ENCODE measurements at places on chromosomes 7 and 10. TPM values are rescaled to one million over a fixed set of nuclear protein-coding genes. Genes with fewer than 3 reads are reported as not detected.

The PROSER2 gene
- total RNA-seq, result not detected

The ASAH2B gene
- 5.1 TPM for total RNA-seq

The HOXA9 gene
- total RNA-seq, result 68.1 TPM

The CUZD1 gene
- total RNA-seq, result 0.58 TPM

The ENO4 gene
- total RNA-seq, result not detected

The GLI3 gene
- total RNA-seq, result 7.0 TPM

The GPR26 gene
- total RNA-seq, result not detected

The ZPBP gene
- total RNA-seq, result not detected

The IFIT1 gene
- total RNA-seq, result 12.1 TPM

The INSYN2A gene
- not detected for total RNA-seq

GRCh38 chr7:34107276-34107675 is 201.9 kb downstream of the BMPER start:
- DNase-seq, result no peak

DNA sequence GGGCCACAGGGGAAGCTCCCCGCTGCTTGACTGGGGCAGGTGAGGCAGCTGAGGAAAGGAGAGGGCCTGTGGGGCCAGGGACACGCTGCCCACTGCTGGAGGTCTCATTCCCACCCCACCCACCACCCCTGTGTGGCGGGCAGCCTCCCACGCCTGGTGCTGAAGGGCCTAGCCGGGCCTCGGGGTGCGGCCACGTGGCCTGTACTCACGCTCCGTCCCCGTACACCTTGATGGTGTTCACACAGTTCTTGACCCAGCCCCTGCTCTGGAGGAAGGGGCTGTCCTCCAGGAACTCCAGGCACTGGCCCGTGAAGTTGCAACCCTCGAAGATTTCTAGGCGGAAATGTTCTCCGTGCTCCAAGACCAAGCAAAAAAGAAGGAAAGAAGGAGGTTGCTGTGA is 4.0 kb downstream of the CRYGN start:
- DNase-seq, result no peak

DNA sequence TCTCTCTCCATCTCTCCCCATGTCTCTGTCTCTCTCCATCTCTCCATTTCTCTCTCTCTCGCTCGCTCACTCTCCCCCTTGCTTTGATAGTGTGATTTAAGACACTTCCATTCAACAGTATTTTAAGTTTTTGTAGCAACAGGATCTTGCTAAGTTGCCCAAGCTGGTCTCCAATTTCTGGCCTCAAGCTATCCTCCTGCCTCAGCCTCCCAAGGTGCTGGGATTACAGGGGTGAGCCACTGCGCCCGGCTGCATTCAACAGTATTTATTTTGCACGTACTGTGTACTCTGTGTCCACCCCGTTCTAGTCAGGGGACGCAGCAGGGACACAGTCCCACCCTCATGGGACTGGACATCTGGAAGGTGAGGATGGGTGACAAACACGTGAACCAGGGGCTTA is 14.4 kb upstream of the PDGFA start:
- no peak for DNase-seq

GRCh38 chr10:119326167-119326566 is 118.8 kb downstream of the GRK5 start:
- no peak for DNase-seq

DNA sequence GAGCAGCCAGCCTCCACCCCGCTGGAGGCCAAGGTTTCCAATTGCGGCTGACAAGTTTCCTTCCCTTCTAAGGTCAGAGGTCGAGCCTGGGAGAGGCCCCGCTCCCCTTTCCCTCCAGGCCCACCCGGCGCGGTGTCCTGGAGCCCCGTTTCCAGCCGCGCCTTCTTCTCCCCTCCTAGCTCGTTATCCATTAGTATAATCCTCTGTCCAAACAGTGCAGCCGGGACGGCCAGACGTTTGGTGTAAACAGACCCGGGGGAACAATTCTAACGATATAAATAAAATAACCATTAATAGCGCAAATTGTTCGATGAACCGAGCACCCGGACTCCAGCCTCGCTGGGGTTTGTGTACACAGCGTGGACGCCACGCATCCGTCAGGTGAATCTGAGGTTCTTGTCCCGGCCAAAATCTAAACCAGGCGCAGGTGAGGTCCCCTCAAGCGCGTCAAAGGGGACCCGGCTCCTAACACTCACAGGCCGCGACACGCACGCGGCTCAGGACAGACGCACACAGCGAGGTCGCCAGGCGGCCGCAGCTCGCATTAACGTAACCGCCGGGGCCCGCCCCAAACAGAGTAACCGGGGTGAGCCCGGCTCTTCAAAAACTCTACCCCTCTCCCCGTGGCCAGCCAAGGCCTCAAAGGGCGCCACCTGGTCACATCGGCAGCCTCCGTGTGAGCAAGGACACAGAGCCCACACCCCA is 10.8 kb upstream of the NKX2-3 start:
- peak; percentile 32 for DNase-seq

DNA sequence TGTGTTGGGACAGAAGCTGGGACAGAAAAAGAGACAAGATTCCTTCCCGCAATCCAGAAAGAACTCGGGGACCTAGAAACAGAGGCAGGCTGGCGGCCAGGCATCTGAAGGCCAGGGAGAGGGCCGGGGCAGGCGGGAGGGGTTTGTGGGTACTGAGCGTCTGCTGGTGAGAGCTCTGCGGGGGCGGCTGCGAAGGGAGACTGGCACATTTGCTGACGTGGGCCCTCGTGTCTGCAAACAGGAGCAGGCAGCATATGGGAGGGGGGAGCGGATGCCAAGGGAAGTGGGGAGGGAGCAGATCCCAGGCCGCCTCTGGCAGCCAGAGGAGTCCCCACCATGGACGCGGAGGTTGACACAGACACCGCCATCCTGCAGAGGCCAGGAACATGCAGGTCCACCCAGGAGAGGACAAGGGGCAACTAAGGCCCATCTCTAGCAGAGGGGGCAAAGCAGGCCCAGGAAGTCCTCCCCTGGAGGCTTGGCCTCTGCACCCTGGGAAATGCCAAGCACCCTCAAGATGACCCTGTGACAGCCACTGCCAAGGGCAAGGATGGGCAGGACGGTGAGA is 32.2 kb downstream of the KCNH2 start:
- peak; percentile 91 for DNase-seq

DNA sequence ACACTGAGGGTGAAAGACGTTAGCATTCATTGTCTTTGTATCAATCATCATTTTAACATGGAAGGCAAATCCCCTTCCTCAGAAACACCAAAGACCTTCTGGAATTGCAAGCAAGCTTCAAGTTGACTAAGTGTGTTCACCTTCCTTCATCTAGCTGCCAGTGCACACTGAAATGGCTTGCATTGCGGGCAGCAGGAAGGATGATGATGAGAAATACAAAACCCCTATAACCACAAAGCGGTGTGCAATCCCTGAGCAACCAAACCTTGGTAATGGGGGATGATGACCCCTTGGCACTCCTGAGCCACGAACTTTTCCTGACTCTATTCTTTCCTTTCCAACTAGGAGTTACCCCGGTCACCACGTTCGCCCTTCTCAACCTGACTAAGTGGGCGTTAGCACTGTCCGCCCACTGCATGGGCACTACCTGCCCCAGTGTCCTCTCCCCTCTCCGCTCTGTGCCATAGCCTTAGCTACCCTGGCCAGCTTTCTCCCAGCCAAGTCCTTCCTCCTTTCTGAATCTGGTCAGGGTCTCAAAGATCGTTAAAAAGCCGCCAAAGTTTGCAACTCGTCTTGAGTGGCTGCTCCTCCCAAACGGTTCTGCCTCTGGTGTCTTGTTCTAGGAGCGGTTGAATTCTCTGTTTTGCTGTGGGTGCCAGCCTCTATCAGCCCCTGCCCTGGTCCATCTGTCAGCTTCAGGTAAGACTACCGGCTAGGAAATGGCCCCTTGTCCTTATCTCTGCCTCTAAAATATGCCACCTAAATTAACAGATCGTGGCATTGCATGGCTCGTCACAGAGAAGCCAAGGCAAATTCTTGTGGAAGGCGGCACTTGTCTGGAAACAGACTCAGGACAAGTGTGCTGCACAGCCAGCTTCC is 586 bp upstream of the AOC1 start:
- DNase-seq, result no peak

- no peak for DNase-seq
Observed at GRCh38 chr7:150648353-150649079, 16.3 kb upstream of the GIMAP6 start.

- DNase-seq, result no peak
Observed at GRCh38 chr10:56496186-56496486, 135.1 kb upstream of the ZWINT start.

- DNase-seq, result no peak
Observed at GRCh38 chr10:100158044-100158805, 27.6 kb downstream of the ERLIN1 start.

DNA sequence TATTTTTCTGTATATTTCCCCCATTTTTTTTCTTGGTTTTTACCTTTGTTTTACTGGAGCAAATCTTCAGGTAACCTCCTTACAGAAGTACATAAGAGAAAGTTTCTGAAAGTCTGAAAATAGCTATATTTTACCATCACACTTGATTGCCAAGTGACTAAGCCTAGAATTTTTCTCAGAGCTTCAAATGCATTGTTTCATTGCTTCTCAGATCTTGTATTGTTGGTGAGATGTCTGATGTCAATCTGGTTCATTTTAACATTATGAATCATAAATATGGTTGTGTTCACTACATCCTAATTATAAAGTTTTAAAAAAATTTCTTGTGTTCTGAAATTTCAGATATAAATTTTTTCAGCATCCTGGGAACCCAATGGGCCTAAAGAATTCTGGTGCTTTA is 228.2 kb downstream of the AHR start:
- no peak for DNase-seq

DNA sequence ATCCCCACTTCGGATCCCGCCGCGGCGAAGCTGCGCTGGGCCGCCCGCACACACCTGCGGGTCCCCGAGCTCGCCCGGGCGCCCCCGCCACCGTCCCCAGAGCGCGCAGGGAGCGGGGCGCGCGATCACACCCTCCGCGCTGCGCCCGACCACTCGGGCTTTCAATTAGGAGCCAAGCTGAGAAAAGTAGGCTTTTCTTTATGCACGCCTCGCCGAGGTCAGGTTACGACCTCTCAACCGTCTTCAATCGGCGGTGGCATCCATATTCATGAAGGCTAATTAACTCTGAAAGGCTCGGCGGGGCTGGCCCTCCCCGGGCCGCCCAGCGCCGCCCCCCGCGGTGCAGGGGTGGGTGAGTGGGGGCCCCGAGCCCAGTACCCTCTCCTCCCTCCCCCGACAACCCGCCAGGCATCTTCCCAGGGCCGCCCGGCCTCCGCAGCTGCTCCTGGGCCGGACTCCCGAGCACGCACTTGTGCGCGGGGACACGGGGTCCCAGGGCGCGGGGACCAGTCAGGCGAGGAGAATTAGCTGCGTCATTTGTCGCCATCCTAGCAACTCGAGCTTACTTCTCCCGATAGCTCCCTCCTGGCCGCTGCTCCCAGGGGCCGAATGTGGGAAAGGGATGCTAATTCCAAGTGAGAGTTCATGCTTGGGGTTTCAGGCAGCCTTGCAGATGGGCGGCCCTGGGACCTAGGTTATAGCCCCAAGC is 155.5 kb upstream of the LYZL2 start:
- peak; percentile 68 for DNase-seq

- no peak for DNase-seq
Observed at GRCh38 chr7:50293509-50294179, 10.9 kb upstream of the IKZF1 start.

GRCh38 chr7:4837041-4837802 is 24.6 kb downstream of the PAPOLB start:
- no peak for DNase-seq

- DNase-seq, result no peak
Observed at GRCh38 chr7:156842317-156842716, 50.7 kb downstream of the LMBR1 start.

GRCh38 chr7:133958822-133959221 is 168.3 kb upstream of the LRGUK start:
- DNase-seq, result no peak

DNA sequence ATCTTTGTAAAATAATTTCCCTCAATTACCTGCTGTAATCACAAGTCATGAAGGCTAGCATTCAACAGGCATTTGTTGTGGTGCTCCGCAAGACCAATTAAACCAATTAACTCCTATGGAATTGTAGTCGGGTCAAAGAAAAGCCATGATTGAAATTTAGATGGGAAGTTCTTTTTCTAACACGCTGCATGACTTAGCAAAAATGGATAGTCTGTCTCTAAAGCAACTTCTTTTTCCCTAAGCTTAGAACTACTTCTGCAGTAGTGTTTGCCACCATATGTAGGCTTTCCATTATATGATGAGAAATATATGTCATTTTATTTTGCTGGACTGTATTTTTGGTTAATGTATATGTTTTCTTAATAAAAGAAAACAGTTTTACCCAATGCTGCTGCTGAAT is 119.1 kb downstream of the TSPAN12 start:
- DNase-seq, result no peak

- DNase-seq, result no peak
Observed at GRCh38 chr7:131057015-131057793, 270.5 kb upstream of the MKLN1 start.

- DNase-seq, result no peak
Observed at GRCh38 chr10:86301971-86302370, 64.6 kb downstream of the GRID1 start.

- DNase-seq, result peak; percentile 43
Observed at GRCh38 chr7:17506095-17506494, 207.6 kb downstream of the AHR start.

- no peak for DNase-seq
Observed at GRCh38 chr10:120999868-121000267, 148.7 kb downstream of the WDR11 start.

- no peak for DNase-seq
Observed at GRCh38 chr7:116177009-116177408, 33.3 kb upstream of the TES start.

DNA sequence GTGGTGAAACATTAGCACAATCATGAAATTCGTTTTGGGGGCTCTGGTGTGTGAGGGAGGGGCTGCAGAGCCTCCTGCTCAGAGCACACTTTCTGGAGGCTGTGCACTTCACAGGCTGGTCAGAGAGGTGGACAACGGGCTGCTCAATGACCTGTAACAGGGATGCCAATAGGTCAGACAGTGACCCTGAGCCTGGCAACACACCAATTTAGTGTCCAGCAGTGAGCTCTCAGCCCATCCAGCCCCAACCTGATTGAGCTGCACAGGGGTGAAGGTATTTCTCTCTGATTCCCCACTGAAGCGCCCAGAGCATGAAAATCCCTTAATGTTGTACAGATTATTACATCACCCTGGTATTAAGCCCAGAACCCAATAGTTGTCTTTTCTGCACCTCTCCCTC is 191.3 kb upstream of the ZNF32 start:
- no peak for DNase-seq

DNA sequence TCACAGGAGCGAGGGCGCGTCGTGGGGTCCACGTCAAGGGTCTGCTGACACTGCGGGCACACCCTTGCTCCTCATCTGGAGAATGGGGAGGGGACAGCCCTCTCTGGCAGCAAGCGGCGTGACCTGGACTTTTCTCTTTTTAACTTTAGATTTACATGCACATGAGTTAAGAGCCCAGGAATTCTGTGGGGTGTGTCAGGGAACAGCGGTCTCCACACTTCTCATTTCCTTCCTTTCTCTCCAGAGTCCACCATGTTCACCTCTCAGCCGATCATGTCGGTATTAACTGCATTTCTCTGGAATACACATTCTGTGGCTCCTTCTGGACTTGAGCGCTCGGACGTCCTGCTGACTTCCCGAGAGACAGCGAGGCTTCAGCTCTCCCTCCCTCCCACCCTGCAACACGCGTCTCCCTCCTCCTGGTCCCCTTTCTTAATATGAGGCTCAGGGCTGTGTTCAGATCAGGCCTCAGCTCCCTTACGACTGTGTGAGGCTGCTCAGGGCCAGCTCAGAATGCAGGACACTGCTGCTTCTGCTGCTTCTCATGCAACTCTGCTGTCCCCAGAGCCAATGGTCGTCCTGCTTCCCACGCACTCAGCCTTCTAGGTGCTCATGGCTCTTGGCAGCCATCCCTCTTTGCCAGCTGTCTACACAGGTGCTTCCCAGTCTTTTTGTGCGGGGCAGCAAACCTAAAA is 261.3 kb downstream of the ELFN1 start:
- peak; percentile 64 for DNase-seq

Measured in stomach (tissue), 19 donors.